ENCODE measurements at places on chromosomes 7 and 10. TPM values are rescaled to one million over a fixed set of nuclear protein-coding genes. Genes with fewer than 3 reads are reported as not detected.
A peak's percentile ranks its signal among the peaks of the same experiment; 100 is the strongest.

SPAG6 gene
- total RNA-seq, result not detected

SFRP4 gene
- total RNA-seq, result 6.7 TPM

TET1 gene
- total RNA-seq, result 2.1 TPM

CEP55 gene
- total RNA-seq, result 0.35 TPM

MYO3A gene
- total RNA-seq, result 0.06 TPM

DPCD gene
- total RNA-seq, result 7.2 TPM

VAX1 gene
- not detected for total RNA-seq

GRCh38 chr10:45408421-45409319 lies 34.7 kb downstream of the ALOX5 start:
- no peak overlapping the region for H3K4me3 ChIP-seq
- no peaks in the 10 kb centered on the region for H3K36me3 ChIP-seq
- peaks cover 8% of the 10 kb centered on the region for H3K27me3 ChIP-seq
- no peak for DNase-seq
- H3K4me1 ChIP-seq, result no peaks in the 10 kb centered on the region

DNA sequence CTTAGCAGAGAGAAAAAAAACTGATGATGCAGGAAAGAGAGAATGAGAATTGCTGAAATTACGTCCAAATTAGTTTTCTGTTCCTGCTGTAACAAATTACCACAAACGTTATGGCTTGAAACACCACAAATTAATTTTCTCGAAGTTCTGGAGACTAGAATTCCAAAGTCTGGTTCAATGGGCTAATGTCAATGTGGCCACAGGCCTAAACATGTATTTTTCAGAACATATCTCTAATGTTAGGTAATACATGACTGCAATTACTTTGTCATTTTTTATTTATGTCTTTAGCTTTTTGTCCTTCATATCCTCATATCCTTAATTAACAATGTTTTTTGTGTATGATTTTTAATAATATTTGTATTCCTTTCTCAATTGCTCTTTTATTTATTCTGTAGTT lies 3.0 kb upstream of the AKR1C3 start:
- no peak overlapping the region for H3K4me3 ChIP-seq
- no peaks in the 10 kb centered on the region for H3K4me1 ChIP-seq
- H3K27ac ChIP-seq, result no peak overlapping the region
- no peaks in the 10 kb centered on the region for H3K27me3 ChIP-seq

DNA sequence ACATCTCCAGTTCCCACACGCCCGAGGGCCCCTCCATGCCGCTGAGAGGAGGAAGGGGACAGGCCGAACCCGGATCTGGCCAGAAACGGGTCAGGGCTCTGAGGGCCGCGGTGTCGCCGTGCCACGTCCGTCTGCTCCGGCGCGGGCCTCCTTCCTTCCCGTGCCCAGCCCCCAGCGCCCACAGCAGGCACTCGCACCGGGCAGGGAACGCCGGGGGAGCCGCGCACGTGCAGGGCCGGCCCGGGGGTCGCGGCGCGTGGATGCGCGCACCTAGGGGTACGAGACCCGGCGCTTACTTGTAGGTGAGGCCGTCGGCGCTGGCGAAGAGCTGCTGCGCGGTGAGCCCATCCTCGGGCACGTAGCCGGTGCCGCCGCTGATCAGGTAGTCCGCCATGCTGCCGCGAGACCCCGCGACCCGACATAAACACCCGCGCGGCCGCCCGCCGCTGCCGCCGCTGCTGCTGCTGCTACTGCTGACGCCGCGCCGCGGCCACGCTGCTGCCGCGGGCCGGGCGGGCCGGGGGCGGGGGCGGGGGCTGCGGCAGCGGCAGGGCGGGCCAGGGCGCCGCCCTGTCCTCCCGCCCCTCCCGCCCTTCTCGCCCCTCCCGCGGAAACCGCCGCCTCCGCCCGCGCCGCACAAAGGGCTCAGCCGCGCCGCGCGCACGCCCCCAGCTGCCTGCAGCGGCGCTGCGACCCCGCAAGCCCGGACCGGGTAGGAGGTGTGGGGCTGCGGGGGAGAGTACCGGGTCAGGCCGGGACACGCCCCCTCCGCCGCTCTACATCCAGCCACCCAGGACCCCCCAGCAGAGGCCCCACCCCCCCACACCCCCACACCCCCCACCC lies 4.1 kb downstream of the IMPDH1 start:
- H3K36me3 ChIP-seq, result peaks cover 9% of the 10 kb centered on the region
- peak overlapping the region; percentile 68 for H3K27ac ChIP-seq
- peak; percentile 82 for DNase-seq

- H3K4me1 ChIP-seq, result no peaks in the 10 kb centered on the region
- no peak overlapping the region for H3K4me3 ChIP-seq
- no peaks in the 10 kb centered on the region for H3K27me3 ChIP-seq
- DNase-seq, result no peak
- H3K27ac ChIP-seq, result no peak overlapping the region
- peaks cover 98% of the 10 kb centered on the region for H3K36me3 ChIP-seq
These were observed 38.0 kb downstream of the UBE3C start for GRCh38 chr7:157176771-157177170.

GRCh38 chr7:98300595-98301372 lies 19.3 kb downstream of the BRI3 start:
- H3K36me3 ChIP-seq, result peaks cover 24% of the 10 kb centered on the region
- no peak overlapping the region for H3K27ac ChIP-seq
- DNase-seq, result no peak
- H3K4me1 ChIP-seq, result no peaks in the 10 kb centered on the region

- no peak for DNase-seq
- peaks cover 70% of the 10 kb centered on the region for H3K36me3 ChIP-seq
- no peaks in the 10 kb centered on the region for H3K27me3 ChIP-seq
- H3K4me3 ChIP-seq, result no peak overlapping the region
- H3K4me1 ChIP-seq, result no peaks in the 10 kb centered on the region
- H3K27ac ChIP-seq, result no peak overlapping the region
These were observed 123.3 kb downstream of the DOCK1 start for GRCh38 chr10:127028556-127028955.

GRCh38 chr7:37196676-37197075 lies 252.0 kb downstream of the ELMO1 start:
- H3K36me3 ChIP-seq, result peaks cover 18% of the 10 kb centered on the region
- no peak overlapping the region for H3K4me3 ChIP-seq
- no peak for DNase-seq
- H3K4me1 ChIP-seq, result peaks cover 16% of the 10 kb centered on the region
- no peaks in the 10 kb centered on the region for H3K27me3 ChIP-seq

DNA sequence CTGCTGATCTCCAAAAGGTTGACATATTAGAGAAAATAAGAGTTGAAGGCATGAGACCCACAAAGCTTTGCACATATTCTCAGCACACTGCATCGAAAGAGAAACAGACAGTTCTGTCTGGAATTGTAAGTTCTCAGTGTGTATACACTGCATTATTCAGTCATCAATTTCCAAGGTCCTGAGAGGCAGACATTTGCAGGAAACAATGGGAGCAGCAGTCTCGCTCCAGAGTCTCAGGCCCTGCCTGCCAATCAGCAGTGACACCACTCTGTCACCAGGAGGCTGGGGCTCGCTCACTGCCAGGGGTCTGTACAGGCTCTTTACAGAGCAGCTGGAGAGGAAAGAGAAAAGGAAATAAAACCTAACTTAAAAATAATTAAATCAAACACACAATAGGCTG lies 36.3 kb downstream of the JAZF1 start:
- no peaks in the 10 kb centered on the region for H3K4me1 ChIP-seq
- no peaks in the 10 kb centered on the region for H3K27me3 ChIP-seq
- no peaks in the 10 kb centered on the region for H3K36me3 ChIP-seq
- DNase-seq, result no peak

Measured in upper lobe of right lung (tissue), 1 donor.